ENCODE measurements at places on chromosomes 2 and 18.

DNA sequence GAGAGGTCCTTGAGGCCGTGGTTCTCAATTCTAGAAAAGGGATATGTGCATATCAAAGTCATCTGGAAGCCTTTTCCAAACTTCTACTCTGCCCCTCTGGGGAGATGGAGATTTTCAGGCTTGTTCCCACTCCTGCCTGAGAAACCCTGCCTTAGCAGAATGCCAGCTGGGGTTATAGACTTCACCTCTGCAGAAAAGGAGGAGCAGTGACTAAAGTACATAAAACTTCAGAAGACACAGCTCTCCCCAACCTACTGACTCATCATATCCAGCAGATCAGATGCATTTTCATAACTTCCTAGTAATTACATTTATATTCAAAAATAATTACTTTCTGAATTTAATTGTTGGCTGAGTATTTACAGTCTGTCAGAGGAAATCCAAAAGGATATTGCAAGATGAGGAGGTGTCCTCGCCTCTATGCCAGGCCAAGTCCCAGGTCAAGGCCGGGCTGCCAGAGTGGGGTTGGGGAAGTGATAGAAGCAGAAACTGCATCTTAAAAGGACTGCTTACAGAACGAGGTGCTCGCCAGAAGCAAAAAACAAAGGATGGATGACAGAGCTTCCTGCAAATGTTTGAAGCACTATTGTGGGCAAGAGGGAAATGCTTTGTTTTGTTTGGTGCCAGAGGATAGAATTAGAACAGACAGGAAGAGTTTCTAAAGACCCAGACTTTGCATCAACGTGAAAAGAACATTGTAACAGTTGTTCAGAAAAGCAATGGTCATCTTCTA is 75.6 kb upstream of the APCDD1 start:
- no peak for DNase-seq

- no peak for DNase-seq
These were observed 393.3 kb upstream of the CYRIA start for GRCh38 chr2:17058772-17059402.

DNA sequence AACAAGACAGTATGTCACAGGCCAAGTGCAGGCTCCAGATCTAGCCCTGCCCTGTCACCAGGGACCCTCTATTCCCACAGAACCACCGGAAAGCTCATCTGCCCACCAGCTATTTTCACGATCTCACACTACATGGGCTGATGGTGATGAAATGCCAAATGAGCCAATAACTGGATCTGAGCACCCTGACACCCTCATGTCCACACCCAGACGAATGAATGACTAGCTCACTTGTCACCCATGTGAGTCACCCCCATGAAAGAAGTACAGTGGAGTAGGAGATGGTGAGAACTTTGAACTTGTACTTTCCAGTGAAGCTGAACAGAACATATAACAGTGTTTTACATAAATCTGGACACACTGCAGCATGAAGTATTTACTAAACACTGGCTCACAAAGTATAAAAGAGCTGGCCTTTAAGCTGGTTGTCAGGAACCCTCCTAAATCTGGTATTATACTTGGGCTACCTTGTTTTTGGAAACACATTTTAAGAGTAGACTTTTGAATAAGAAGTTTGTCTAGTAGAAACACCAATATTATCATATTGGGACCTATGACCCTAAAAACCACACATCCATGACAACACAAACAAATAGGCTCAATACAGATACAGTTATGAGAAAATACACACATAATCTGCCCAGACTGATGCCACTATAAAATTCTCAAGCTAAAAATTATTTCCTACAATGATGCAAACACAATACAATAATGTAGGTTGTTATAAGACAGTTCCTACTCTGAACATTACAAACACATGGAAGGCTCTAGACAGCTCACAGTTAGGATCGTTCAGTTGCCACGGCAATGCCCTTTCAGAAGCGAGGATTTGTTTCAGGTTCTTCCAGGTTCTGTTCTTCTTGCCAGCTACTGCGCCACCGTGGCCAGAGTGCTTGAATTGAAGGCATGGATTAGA is 19.0 kb downstream of the INO80C start:
- DNase-seq, result peak; percentile 36

DNA sequence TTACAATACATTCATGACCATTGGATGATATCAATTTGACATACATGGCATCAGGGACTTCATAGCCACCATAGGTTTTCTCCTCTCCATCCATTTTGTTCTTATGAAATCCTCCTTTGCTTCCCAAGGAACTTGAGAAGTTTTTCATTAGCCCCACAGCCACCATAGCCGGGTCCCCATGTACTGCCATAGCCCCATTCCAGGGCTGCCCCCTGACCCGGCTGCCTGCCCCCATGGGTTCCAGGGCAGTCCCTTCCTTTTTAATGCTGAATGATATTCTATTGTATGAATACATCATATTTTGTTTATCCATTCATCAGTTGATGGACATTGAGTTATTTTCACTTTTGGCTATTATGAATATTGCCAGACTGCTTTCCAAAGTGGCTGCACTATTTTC is 20.4 kb downstream of the ATP6V1B1 start:
- DNase-seq, result no peak

DNA sequence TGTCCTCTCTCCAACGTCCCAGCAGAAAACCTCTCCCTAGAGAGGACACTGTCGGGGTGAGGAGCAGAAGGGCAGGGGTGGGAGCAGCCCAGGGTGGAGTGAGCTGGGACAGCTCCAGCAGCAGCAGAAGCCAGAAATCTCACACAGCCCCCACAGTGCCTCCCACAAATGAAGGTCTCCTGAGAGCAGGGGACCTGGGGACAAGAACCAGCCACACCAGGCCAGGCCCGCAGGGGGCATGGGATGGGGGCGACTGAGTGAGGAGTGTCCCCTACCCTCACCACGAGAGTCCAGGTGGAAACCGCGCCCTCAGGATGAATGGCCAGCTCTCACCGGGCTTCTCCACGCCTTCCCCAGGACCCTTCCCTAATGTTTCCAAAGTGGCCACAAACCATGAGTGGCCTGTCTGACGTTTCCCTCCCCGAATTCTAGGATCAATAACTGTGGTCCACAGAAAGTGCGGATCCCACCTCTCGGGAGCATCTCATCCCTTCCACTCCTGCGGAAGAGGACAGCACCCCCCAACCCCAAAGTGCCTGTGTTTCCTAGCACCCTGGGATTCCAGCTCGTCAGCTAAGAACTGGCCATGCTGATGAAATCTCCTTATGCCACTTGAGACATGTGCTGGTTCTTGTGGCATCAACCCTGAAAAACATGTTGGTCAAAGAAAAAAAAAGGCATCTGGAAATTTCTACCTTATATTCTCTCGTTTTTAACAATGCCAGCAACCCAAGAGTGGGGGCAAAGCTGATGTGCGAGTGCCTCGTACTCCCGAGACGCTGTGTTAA is 121.1 kb downstream of the HDAC4 start:
- DNase-seq, result no peak

All from putamen (tissue), 1 donor.